ENCODE measurements at places on chromosomes 3 and 15.
A peak's percentile ranks its signal among the peaks of the same experiment; 100 is the strongest.

GRCh38 chr3:48268936-48269561, 28.1 kb downstream of the ZNF589 start:
- DNase-seq: no peak

DNA sequence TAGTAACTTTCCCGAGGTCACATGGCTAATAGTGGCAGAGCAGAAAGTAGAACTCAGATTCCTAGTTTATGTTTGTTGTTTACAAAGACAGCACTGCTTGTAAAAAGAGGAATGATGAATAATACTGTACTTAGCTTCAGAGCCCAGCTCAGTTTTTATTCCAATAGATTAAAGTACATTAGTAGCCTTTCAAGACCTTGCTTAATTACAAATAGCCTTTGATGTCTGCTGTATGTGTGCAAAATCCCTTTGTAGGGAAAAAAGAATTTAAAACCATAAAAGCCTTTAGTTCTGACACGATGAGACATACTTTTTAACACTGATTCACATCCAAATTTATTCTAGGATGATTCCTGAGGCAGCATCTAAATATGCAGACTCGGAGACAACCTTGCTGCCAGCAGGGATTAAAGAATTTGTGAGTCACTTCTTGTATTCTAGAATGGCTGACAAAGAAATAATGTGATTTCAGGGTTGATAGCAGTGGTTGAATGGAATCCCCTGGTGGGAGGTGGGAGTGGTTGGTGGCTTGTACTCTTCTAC, 324.2 kb upstream of the TGFBR2 start:
- no peak for DNase-seq

DNA sequence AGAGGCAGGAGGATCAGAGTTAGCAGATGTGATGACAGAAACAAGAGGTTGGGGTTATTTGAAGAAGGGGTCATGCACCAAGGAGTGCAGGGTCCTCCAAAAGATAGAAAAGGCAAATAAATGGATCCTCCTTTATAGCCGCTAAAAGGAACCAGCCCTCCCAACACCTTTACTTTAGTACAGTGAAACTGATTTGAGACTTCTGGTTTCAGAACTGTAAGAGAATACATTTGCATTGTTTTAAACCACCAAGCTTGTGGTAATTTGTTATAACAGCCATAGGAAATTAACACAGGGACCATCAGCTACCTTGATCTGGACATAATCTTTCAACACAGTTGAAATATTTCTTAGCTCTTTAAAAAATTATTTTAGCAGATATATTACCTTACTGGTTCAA, 166.6 kb downstream of the TIGIT start:
- DNase-seq: no peak

GRCh38 chr3:160587105-160587504, 21.7 kb upstream of the KPNA4 start:
- DNase-seq: no peak

DNA sequence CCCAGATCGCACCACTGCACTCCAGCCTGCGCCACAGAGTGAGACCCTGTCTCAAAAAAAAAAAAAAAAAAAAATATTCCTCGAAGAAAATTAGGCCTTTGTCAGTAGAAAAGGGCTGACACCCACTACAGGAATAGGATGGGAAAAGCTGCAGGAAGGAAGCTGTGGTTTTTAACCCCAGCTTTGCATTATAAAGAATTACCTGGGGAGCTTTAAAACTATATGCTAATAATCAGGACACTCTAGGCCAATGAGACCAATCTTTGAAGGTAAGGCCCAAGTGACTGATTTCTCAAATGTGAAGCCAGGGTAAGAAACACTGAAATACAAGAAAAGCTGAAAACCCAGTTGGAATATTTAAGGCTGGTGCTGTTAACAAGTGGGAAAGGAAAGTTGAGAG, 74.3 kb downstream of the RBPMS2 start:
- DNase-seq: no peak

- DNase-seq: peak; percentile 50
These were observed 150.5 kb downstream of the CFAP20DC start for GRCh38 chr3:58899159-58899952.

GRCh38 chr15:99749386-99749785, 16.1 kb upstream of the LYSMD4 start:
- no peak for DNase-seq

DNA sequence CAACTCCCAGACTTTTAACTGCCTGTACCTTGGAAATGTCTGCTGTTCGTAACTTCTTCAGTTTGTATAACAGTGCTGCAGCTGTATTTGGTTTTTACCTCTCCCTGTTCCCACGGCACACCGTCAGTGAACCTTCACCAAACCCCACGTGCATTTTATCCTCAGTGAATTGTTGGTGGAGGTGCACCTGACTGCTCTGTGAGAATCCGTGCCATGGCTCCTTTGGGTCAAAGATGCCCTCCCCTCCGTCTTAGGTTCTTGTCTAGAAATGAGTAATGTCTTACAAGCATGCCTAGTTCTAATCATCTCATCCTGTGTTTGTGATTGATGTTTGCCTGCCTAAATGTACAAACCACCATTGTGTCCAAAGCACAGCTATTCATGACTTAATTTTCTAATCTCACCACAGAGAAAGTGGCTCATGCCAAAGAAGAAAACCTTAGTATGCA, 28.2 kb downstream of the TPM1 start:
- peak; percentile 53 for DNase-seq

DNA sequence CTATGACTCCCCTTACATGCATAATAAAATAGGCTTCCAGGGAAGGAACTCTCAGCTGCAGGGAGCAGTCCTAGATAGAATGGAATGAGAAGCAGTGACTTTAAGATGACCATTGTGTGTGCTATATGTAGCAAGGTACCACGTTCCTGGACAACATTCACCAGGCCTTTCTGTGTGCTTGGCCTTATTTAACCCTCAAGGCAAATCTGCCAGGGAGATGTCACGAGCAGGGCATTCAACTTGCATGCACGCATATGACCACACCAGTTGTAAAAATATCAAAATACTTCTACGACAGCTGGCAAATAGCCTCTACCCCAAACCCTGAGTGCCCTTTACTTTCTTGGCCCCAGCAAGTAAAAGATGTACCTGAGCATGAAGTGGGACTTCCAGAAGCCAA, 197.3 kb upstream of the ST8SIA2 start:
- DNase-seq: no peak
